ENCODE measurements at places on chromosomes 2 and 18. TPM values are rescaled to one million over a fixed set of nuclear protein-coding genes. Genes with fewer than 3 reads are reported as not detected.

CD302 gene
- total RNA-seq: 6.1 TPM

MEP1B gene
- not detected for total RNA-seq

NPAS2 gene
- 5.6 TPM for total RNA-seq

CXCR1 gene
- not detected for total RNA-seq

MOB1A gene
- 60.8 TPM for total RNA-seq

CREG2 gene
- not detected for total RNA-seq

ALPG gene
- total RNA-seq: not detected

NAB1 gene
- 33.6 TPM for total RNA-seq

ANKRD30BL gene
- not detected for total RNA-seq

ZC3H6 gene
- 2.2 TPM for total RNA-seq

SETBP1 gene
- 0.28 TPM for total RNA-seq

C2orf66 gene
- total RNA-seq: not detected

DTNA gene
- 9.5 TPM for total RNA-seq

SCYGR4 gene
- not detected for total RNA-seq

SNED1 gene
- total RNA-seq: 1.1 TPM

HTR2B gene
- 0.72 TPM for total RNA-seq

ACADL gene
- total RNA-seq: not detected

TUBA4B gene
- not detected for total RNA-seq

GYPC gene
- total RNA-seq: 53.6 TPM

ANKRD36C gene
- total RNA-seq: 32.8 TPM

GCKR gene
- under 0.01 TPM for total RNA-seq

ERBB4 gene
- total RNA-seq: not detected

NPHP1 gene
- total RNA-seq: 1.8 TPM

FOXI3 gene
- total RNA-seq: not detected

HOXD9 gene
- not detected for total RNA-seq

NYAP2 gene
- total RNA-seq: not detected

AQP12B gene
- not detected for total RNA-seq

CYP26B1 gene
- not detected for total RNA-seq

MFF gene
- total RNA-seq: 96.4 TPM

RNF152 gene
- 18.9 TPM for total RNA-seq

SIX2 gene
- not detected for total RNA-seq
